ENCODE measurements at places on chromosomes 16 and 17.

DNA sequence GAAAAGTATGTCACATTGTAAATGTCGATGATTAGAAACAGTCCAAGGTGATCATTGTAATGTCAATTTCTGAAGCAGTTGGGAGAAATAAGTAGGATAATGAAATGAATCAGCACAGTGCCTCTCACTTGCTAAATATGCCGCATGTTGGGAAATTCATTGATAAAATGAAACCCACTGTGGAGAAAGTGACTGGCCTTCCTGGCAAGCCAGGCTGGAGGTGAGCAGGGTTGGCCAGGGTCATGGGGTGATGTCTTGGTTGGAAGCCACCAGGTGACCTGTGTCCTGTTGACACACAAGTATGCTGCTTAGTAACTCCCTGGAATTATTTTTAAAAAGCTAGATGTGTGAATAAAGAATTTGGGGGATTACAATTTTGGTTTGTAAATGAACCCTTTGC, 14.9 kb upstream of the WNT9B start:
- no peak for DNase-seq

DNA sequence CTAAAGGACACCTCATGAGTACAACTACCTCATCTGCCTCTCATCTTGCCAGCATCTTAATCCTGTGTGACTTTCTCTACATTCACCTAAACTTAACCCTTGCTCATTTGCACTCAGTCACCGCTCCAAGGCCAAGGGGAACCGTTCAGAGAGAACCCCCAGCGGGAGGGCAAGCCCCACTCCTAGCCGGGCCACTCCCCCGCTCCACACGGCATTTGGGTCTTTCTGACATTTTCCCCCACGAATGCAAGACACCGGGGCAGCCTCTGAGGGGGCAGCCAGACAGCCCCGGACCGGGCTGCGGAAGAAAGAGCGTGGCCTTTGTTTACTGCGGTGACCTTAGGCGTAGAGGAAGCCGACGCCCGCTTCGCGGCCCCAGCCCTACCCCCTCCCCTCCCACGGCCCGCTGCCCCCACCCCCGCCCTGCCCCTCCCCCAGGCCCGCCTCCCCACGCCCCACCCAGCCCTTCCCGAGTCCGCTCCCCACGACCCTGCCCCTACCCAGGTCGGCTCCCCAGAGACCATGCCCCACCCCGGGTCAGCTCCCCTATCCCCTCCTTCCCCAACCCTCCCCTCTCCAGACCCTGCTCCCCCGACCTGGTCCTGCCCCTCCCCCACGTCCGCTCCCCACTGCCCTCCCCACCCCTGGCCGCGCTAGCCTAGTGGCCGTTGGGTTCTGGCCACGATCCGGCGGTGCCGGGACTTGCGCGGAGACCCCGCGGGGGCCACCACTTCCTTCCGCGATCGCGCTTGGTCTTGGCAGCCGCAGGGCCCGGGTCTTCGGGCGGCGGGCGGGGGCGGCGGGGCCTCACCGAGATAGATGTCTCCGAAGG, 789 bp downstream of the CSNK1D start:
- DNase-seq, result peak; percentile 57

GRCh38 chr16:88297178-88297720, 85.5 kb upstream of the ZNF469 start:
- DNase-seq, result no peak

- DNase-seq, result no peak
Measured at GRCh38 chr17:35865412-35866340, 3.0 kb downstream of the HEATR9 start.

DNA sequence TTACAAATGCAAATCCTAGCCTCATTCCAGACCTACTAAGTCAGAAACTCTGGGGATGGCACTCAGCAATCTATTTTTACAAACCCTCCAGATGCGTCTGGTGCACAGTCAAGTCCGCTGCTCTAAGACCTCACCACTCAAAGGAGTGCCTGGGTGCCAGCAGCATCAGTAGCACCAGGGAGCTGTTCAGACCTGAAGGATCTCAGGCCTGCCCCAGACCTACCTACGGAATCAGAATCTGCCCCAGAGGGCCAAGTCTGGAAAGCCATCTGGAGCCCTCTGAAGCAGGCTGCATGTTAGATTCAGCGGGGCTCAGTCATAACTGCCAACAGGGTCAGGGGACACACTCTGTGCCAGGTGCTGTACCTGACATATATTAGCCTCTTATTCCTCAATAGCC, 17.6 kb downstream of the MEOX1 start:
- DNase-seq, result no peak

DNA sequence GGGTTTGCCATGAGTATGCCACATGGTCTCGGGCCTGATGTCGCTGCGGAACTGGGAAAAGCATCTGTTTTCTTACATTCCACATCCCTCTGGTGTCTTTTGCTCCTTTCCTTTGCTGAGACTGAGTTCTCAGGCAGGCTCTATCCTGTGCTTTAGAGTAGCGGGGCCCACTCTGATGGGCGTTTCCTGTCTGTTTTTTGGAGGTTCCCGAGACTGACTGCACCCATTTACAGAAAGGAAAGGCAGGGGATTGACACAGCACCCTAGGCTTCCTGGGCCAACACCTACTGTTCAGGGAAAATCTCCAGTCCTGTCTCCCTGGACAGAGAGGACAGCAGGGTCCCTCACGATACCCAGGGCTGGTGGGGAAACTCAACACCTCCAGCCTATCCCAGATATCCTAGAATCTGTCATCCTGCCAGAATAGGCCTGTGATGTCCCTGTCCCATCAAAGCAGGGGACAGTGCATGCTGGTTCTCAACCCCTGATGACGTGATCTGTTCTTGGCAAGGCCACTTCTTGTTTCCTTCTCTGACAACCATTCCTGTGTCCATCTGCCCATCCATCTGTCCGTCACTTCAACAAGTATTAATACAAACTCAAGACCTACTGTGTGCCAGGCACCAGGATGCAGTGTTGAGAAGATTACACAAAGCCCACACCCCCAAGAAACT, 42.2 kb downstream of the ACTG1 start:
- no peak for DNase-seq

GRCh38 chr16:15907863-15908478, 19.6 kb upstream of the CEP20 start:
- peak; percentile 25 for DNase-seq

- DNase-seq, result no peak
Measured at GRCh38 chr16:11205754-11206581, 50.0 kb downstream of the SOCS1 start.

GRCh38 chr17:12632785-12633184, 32.9 kb upstream of the MYOCD start:
- DNase-seq, result no peak

GRCh38 chr17:66557886-66558285, 255.5 kb downstream of the PRKCA start:
- DNase-seq, result no peak

- DNase-seq, result no peak
Measured at GRCh38 chr16:68506331-68507053, 32.6 kb upstream of the ZFP90 start.

DNA sequence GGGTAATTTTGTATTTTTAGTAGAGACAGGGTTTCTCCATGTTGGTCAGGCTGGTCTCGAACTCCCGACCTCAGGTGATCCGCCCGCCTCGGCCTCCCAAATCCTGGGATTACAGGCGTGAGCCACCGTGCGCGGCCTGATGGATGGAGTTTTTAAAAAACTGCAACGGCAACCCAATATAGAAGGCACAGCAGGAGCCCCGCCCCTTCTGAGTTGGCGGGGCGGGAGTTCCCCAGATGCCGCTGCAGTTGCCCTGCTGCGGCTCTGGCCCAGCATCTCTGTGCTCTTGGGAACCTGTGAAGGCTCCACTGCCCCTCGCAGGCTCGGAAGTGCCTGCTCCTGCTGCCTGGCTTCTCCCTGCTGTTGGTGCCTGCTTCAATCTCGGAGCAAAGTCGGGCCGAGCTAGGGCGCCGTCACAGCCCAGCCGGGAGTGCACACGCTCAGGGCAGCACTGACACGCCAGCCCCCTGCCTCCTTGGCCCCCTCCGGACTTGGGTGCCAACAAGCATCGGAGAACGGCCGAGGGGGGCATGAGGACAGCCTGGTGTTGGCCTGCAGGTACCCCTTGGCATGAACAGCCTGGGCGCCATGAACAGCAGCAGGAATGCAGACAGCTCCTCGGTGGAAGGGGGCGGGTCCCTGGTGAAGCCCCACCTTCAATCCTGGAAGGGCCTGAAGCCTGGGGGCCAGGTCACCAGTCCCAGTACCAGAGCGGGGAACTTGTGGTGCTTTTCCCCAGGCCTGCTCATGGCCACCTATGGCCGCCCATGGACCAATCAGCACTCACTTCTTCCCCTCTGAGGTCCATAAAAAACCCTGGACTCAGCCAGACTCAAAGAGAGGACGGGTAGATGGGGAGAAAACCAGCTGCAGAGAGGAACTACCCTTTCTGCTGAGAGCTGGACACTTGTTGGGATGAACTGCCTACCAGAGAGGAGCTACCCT, 2.3 kb upstream of the NT5M start:
- DNase-seq, result no peak

DNA sequence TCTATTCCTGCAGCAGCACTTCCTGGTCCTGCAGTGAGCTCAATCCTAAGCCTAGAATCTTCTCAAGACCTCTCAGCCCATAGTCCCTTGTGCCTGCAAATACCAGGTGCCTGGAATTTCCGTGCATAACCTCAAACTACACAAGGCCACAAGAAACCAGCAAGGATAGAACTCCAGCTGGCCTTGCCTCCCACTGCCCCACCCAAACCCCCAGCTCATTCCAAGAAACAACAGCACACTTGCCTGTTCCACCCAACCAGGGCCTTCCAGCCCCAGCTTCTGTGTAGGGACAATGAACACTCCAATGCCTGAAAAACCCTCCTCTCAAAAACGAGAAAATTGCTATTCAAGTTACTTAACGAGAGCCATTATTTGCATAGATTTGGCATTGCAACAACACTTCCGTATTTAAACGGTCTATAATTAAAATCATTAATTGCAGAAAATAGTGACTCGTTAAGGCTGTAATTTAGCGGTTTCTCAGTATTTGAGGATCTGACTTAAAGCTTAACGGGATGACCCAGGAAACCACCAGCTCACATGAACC, 147.0 kb downstream of the C16orf78 start:
- no peak for DNase-seq

All from DND-41 (cell line).